Stimulated activated CD4-positive, alpha-beta T cell treated with anti-CD3 and anti-CD28 coated beads, TNF-alpha, amount 100 ng/mL, for 48 hours (primary cell): ENCODE measurements at places on chromosomes 13 and 19.

DNA sequence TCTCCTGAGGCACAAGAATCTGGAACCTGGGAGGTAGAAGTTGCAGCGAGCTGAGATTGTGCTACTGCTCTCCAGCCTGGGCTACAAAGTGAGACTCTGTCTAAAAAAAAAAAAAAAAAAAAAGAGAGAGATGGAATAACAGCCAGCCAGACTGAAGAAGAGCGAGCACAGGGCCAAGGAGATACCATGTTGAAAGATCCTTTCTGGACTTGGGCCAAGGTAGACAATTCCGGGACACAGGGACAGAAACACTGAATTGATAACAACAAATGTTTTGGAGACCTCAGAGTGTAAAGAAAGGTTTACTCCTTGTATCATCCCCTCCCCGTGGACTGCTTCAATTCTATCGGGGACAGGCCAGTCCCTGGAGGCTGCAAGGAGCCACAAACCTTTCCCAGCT is 4.6 kb downstream of the LPAR2 start:
- DNase-seq = no peak

- no peak for DNase-seq
These were observed 148.8 kb downstream of the TNFRSF19 start for GRCh38 chr13:23718996-23719395.

GRCh38 chr19:43524922-43525835 is 1.8 kb downstream of the ETHE1 start:
- no peak for DNase-seq

DNA sequence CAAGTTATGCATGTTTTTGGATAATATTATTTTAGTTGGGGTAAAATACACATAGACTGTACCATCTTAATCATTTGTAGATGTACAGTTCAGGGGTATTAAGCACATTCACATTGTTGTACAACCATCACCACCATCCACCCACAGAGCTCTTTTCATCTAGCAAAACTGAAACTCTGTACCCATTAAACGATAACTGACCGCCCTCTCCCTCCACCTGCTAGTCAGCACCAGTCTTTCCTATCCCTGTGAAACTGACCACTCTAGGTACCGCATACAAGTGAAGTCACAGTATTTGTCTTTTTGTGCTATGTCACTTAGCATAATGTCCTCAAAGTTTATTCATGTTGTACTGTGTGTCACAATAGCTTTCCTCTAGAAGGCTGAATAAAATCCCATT is 60.2 kb upstream of the GTF2F2 start:
- DNase-seq = no peak

DNA sequence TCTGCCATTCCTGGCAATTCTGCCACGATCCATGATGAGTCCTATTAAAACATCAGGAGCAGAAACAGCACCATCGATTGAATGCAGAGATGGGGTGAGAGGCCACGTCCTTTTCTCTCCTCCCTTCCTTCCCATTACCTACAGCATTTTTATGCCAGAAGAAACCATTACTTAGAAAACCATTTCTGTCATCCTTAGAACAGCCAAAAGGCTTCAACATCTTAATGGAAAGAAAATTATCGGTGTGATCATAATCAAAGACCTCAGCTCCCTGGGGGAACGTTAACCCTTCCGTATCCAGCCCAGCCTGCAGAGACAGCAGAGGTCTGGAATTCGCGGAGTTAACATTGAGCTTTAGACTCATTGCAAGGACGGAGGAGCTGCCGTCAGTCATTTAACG is 56.0 kb upstream of the SIAH3 start:
- no peak for DNase-seq

DNA sequence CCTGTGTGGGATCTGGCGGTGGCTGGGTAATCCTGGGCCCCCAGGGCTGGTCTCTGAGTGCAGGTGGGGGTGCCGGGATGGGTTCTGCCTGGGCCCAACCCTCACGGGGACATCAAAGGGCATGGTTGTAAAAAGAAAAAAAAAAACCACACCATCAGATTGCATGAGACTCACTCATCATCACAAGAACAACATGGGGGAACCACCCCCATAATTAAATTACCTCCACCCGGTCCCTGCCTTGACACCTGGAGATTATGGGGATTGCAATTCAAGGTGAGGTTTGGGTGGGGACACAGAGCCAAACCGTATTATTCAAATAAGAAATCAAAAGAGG is 14.3 kb downstream of the C1QTNF9 start:
- DNase-seq = no peak

DNA sequence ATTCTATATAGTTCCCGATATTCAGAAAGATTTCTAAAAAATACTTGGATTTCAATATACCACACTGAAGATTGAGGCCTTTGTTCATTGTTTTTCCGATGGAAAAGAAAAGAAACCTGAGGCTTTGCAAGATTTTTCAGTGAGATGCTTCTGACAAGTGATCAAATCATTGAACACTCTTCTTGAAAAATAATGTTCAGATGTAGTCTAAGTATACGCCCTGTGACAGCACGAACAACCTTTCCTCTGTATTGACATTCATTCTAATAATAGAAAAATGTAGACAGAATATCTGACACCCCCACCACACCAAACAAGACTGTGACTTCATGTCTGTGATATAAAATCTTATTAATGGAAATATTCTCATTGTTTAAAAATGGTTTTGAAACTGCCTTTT is 650.7 kb upstream of the KLHL1 start:
- DNase-seq = no peak

DNA sequence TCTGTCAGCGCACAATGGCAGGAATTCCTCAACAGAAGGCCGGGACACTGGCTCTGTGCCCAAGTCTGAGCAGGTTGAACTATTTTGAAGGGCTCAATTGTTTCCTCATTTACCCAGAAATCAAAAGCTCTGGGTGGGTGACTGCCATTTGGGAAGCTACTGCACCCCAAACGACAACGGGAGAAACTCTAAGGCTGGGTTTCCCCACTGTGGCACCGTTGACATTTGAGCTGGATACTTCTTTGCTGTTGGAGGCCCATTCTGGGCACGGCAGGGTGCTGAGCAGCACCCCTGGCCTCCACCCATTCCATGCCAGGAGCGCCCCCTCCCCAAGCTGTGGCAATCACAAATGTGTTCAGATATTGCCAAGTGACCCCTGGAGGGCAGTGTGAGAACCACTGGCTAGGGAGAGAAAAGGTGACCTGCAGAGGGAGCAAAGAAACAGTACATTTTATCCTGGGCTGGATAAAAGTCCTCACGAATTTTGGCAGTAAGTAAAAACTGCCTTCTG is 62.5 kb downstream of the RFX2 start:
- no peak for DNase-seq

GRCh38 chr13:84946192-84946591 is 853.0 kb downstream of the SLITRK6 start:
- DNase-seq = no peak

GRCh38 chr19:47330466-47330869 is 1.5 kb upstream of the C5AR2 start:
- DNase-seq = no peak

DNA sequence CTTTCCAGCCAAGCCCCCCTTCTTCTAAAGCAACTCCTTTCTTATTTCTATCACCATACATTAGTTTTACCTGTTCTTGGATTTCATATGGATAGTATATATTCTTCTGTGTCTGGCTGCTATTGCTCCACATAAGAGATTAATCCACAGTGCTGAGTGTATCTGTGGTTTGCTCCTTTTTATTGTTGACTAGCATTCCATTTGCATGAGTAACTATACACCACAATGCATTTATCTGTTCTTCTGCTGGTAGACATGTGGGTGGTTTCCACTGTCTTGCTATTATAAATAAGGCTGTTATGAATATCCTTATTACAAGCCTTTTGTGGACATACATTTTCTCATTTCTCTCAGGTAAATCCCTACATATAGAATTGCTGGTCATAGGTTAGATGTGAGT is 138.2 kb downstream of the SLC7A1 start:
- DNase-seq = no peak

DNA sequence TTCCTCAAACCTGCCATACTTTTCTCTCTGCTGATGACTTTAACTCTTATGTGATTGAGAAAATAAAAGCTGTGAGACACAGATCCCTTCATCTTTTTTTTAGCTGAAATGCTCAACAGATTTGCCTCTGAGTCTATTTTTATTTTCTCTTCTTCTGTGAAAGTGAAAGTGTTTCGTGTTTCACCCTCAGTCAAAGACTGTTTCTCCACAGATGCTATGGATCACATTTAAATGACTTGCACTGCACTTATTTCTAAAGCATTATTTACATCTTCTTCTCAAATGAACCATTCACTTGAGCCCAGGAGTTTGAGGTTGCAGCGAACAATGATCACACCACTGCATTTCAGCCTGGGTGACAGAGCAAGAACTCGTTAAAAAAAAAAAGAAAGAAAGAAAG is 890.1 kb upstream of the PCDH20 start:
- DNase-seq = no peak

- no peak for DNase-seq
These were observed 56.1 kb downstream of the DNM2 start for GRCh38 chr19:10773969-10774368.

DNA sequence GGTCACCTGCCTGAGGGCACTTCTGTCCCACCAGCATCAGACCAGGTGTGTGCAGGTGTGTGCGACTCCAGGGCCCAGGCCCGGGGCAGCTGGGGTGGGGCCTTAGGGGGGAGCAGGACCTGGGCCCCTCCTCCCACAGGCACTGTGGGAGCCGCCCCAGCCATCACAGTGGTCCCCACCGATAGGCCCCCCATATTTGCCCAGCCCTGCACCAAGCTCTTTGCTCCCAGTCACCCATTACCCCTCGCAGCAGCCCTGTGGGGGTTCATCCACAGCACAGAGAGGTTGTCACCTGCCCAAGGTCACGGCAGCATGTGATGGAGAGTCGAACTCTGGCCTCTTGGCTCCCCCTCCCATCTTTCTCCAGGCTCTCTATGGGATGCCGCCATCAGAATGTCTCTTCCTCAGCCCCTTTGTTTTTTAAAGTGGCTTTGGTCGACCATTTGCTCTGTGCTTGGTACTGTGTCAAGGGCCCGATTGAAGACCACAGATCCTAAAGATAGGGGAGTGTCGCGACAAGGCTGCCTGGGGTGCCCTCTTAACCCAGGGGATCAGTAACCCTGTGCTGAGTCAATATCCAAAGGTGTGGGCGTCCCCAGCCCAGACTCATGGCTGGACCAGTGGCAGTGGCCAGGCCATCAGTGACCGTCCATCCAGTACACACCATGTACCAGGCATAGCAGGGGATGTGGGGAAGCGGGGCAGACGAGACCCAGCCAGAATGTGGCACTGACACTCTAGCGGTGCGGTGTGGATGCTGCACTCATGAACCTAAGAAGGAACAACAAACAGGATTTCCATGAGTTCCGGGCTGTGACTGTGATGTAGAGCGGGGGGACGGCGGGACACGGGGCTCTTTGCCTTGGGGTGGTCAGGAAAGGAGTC is 28.3 kb upstream of the NCCRP1 start:
- DNase-seq = no peak

GRCh38 chr19:7787141-7787540 is 24.1 kb downstream of the CLEC4M start:
- DNase-seq = no peak

DNA sequence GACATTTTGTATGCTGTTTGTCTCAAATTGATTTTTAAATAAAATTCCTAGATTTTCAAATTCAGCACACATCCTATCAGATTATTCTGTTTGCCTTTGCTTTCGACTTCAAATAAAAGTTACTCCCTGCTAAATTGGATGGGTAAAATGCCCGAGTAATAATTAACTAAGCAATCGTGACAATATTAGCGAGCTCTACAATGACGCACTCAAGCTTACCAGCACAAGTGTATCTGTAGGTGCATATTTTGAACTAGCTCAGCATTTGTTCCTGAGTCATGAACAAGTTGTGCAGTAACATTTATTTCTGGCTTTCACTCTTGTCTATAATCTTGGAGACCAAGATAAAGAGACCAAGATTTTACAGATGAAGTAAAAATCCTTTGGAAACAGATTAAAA is 113.4 kb downstream of the UBL3 start:
- no peak for DNase-seq

DNA sequence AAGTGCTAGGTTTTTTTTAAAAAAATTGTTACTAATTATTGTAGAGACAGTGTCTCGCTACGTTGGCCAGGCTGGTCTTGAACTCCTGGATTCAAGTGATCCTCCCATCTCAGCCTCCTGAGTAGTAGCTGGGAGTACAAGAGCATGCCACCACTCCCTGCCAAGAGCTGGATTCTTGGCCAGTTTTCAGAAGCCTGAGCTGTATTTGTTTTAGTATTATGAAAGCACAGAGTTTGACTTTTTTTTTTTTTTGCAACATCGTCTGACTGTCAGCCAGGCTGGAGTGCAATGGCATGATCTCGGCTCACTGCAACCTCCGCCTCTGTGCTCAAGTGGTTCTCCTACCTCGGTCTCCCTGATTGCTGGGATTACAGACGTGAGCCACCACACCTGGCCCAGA is 7.0 kb downstream of the ARMC6 start:
- DNase-seq = no peak

DNA sequence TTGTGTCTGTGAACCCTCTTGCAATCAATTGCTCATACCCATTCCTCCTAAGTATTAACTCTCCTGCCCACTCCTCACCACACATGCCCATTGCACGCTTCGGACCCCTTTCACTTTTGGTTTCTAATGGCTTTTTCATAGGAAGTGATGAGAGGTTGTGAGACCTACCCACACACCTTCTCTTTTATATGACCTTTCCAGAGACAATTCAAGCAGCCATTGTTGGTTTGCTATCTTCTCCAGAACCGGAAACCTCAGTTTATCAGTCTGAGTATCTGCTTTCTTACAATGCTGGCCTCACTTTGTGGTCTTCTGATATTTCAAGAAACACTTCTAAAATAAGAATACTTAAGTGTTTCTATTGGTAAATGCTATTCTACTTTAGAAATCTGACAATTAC is 1550.8 kb upstream of the SLC10A2 start:
- DNase-seq = no peak

DNA sequence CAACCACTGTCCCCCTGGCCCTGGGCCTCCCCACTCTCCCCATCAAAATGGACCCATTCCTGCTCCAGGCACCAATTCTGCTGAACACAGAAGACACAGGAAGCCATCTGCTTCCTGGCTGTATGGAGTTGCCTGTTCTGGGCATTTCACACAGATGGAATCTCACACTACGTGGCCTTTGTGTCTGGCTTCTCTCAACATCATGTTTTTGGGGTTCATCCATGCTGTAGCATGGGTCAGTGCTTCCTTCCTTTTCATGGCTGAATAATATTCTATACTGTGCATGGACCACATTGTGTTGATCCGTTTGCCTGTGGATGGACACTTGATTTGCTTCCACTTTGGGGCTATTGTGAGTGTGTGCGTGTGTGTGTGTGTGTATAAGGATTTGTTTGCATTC is 15.0 kb upstream of the KLF2 start:
- DNase-seq = no peak

DNA sequence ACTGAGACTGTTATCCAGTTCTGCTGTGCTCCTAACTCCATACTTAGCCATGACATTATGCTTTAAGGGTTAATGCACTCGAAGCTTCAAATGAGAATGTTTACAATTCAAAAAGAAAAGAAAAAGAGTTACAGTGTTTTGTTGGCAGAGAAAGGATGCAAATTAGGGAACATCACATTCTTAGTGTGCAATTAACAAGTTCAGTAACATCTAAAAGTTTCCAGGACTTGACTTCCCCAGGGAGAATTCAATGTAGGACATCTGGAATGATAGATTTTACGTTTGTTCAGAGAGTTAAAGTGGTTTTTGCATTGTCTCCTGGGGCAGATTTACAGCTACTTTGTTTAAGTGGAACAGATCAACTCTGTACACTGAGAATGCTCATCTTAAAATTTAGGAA is 525.2 kb downstream of the LIG4 start:
- DNase-seq = no peak
